ENCODE measurements at places on chromosomes 12 and 14.
A peak's percentile ranks its signal among the peaks of the same experiment; 100 is the strongest.

- no peak for DNase-seq
Measured at GRCh38 chr14:99041141-99041819, 230.7 kb downstream of the BCL11B start.

- no peak for DNase-seq
Measured at GRCh38 chr12:27229367-27229766, 14.7 kb upstream of the STK38L start.

DNA sequence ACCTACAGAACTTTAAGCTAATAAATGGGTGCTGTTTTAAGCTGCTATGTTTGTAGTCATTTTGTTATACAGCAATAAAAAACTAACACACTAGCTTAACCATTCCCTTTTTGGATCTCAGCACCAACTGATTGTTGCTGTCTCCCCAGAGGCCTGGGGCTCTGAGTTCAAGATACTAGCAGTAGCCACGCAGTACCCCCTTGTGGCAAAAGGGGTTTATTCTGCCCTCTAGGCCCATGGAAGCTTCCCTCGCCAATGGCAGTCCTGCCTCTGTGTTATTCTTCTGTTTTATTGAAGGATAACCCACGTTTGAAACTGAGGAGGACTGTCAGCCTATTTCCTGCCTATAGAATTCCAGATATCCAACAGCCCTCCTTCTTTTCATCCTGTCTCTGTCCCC is 455.3 kb upstream of the ATP2B1 start:
- no peak for DNase-seq

DNA sequence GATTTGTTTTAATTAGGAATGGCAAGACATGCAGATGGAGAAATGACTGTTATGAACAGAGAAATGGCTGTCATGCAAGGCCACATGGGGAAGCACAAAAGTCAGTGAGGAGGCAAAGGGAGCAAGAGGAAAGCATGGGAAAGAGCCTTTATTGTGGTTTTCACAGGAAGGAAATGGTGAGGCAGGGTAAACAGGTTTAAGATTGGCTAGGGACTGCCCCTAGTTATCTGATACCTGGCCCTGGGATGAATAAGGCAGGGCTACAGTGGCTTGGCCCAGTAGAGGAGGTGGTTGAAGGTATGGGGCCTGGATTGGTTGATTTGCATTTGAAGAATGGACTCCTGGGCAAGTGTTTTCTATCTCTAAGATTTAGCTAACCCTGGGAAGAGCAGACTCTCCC is 168.7 kb upstream of the CNOT2 start:
- DNase-seq, result no peak

DNA sequence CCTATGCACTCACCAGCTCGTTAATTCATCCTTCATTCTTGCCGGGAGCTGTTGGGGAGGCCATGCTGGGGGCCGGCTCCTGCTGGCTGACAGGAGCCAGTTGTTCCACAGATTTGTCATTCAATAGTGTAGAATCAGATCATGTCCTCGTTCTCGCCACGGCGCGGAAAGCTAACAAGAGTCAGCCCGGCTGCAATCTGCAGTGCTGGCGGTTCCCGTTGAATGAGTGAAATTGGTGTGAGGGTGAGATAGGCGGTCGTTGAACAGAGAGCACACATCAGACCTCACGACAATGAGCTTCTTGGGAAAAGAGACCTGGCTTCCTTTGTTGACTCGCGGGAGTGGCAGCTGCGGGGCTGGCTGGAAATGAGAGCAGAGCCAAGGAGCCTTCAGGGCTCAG is 57.5 kb downstream of the KIF26A start:
- peak; percentile 36 for DNase-seq

All from COR-L47 (cell line).